ENCODE measurements at places on chromosomes 7 and 10.

DNA sequence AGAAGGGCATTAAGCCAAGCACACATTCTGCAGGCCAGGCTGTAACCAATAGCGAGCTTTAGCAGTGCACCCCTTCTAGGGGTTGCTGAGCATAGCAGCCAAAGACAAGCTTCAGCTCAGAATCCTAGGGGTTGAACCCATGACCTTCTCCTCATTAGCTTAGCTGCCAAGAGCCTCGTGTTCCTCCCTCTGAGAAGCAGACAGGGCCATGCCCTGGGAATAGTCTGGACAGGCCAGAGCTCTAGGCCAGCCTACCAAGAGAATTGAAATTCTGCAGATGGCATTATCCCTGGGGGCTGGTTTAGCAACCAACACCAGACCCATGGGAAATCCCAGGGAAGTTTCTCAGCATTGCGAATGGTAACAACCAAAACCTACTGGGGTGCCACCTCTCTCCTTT lies 77.2 kb downstream of the PLXNA4 start:
- no peak for DNase-seq

DNA sequence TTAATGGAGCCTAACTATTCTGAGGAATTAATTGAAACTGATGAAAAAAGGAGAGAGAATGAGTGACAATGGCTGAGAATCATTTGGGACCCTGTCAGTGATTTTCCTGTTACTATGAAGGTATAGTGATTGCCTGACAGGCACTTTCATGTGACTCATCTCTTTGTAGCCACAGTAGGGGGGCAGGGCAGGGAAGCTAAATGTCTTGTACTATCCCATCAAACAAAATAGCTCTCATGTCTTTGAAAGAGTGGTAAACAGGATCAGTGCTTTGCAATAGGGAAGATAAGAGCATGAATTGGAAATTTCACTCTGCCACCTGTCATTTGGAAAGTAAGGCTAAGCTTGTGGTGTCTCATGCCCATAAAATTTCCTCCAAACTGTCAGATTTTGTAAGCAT lies 94.5 kb upstream of the GSDME start:
- DNase-seq = no peak

GRCh38 chr10:123674741-123675140 lies 8.6 kb downstream of the GPR26 start:
- DNase-seq = no peak

DNA sequence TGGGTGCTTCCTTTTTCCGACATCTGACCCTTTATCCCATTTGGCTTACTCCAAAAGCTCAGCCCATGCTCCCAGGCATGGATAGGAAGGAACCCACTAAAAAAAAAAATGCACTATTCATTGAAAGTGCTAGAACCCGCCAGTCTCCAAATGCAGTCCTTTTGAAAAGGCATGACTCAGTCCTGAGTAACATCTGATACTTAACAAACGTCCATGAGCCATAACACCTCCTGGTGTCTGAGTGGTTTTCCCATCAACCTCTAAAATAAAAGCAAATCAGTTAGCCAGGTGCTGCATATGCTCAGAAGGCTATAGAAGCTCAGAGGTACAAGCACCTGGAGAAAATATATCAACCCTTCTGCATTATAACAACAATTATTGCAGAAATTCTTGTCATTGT lies 45.0 kb upstream of the CACUL1 start:
- DNase-seq = no peak

DNA sequence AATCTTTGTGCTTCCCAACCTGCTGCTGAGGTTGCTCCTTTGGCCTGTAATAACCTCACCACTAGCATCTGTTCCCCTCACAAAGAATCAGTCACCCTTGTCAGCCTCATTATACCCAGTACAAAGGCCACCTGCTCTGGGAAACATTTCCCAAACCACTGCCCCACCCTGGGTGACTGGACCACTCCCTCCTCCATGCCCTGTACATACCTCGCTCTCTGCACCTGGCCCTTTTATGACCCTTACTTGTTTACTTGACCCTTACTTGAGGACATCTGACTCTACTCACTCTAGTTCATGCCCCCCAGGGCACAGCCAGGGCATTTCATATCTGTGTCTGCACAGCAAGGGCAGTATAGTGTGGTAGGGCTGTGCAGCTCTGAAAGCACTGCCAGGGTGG lies 21.4 kb upstream of the AOC1 start:
- DNase-seq = peak; percentile 80

DNA sequence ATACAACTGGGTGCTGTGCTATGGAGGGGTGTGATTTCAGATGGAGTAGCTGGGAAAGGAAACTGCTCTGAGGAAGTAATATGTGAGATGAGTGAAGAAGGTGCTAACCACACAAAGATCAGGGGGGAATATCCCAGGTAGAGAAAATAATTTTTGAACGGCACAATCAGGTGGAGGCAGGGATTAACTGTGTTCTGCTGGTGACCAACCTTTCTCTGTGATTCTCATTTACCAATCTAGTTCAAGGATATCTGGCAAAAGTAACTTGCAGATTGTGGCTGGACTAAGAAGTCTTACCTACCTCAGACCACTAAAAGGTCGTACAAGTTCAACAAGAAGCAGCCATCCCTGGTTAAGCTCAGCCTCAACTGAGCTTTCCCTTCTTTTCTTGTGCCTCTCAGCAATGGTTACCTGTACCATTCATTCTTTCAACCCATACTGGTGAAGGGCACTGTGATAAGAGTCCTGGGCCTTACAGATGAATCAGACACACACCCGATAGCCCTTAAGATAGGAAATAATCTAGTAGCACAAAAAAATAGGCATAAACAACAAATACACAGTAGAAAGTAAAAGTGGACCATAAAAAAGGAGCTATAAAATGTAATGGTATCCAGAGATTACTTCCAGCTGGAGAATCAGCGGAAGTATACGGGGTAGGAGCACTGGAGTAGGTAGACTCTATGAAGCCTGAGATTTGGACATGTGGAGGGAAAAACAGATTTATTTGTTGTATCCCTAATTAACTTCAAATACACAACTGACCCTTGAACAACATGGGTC lies 96.6 kb downstream of the UBE2H start:
- no peak for DNase-seq

GRCh38 chr10:12874501-12874900 lies 127.0 kb downstream of the CCDC3 start:
- no peak for DNase-seq

- DNase-seq = no peak
These were observed 58.2 kb downstream of the DIP2C start for GRCh38 chr10:631266-631665.

DNA sequence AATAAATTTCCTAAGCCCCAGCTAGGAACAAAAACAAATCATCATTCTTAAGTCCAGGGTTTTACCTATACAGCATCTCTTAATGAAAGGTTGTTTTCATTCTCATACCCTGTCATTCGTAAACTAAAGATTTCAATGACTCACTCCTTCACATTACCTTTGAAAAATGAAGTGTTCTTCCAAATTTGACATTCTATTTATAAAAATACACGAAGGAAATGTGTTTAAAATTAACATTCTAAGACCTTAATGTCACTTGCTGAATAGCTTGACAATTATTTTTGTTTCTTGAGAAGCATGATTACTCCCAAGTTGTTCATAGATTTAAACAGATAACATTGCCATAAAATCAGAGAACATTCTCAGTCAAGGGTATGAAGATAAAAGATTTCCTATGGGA lies 1188.3 kb upstream of the SORCS1 start:
- DNase-seq = no peak
